HAP-1 (cell line): ENCODE measurements at places on chromosomes 2 and 18.
A peak's percentile ranks its signal among the peaks of the same experiment; 100 is the strongest.

DNA sequence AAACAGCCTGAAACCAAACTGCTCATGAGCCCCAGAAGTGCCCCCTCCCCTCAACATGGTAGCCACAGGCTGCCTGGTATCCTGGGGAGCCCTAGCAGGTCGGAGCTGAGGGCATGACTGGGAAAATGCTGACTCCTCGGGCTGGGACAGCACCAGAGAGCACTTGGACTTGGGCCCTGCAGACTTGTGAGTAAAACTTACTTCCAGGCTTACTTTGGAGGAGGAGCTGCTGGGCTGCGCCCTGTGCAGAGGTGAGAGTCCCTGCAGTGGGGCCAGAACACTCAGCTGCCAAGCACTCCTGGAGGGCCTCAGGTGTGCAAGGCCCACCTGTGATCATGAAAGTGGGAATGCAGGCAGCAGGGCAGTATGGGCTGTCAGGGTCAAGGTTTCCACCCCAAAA, 119.4 kb downstream of the SEPTIN10 start:
- no peak for DNase-seq

DNA sequence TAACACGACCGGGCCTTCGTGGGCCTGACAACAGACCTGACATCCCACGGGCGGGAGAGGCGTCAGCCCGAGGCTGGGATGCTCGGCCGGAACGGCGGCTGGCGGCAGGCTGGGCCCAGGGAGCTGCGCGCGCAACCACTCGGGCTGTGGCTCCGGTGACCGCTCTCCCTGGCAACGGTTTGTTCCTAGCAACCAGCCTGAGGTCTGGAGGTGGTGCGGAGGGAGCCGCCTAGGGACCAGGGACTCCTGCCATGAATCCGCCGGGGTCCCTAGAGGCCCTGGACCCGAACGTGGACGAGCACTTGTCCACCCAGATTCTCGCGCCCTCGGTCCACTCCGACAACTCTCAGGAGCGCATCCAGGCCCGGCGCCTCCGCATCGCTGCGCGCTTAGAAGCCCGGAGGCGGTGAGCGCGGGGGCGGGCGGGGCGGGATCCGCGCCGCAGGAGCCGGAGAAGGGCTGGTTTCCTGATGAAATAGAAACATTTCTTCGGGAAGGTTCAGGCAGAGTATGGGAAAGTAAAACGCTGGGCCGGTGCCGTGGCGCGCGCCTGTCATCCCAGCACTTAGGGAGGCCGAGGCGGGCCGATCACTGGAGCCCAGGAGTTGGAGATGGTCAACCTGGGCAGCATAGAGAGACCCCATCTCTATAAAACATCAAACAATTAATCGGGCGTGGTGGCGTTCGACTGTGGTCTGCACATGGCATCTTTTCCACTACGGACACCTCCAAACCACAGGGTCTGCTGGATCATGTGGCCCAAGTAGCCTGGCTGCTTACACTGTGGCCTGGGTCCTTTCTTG, at the start of gene DRC1:
Gene DRC1, plus strand, starts transcription at position 182 of the 803 bp plus-strand sequence. Its CDS starts 70 bp downstream, at position 252.
- DNase-seq = no peak

DNA sequence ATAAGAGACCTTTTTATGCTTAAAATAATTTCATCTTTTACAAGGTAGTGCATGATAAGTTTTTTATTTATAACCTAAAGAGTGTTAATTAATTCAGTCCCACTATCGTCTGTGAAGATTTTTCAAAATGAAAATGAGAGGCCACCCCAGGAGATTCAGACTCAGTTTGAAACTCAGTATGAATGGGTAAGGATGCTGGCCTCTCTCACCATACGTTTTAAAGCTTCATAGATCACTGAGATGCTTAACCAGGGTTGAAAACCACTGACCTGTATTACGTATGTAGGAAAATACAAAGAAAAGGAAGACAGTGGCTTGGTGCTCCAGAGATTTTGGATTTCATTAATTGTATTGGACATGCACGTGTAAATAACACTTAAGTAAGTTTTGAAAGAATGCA, 278.7 kb downstream of the FSIP2 start:
- no peak for DNase-seq

DNA sequence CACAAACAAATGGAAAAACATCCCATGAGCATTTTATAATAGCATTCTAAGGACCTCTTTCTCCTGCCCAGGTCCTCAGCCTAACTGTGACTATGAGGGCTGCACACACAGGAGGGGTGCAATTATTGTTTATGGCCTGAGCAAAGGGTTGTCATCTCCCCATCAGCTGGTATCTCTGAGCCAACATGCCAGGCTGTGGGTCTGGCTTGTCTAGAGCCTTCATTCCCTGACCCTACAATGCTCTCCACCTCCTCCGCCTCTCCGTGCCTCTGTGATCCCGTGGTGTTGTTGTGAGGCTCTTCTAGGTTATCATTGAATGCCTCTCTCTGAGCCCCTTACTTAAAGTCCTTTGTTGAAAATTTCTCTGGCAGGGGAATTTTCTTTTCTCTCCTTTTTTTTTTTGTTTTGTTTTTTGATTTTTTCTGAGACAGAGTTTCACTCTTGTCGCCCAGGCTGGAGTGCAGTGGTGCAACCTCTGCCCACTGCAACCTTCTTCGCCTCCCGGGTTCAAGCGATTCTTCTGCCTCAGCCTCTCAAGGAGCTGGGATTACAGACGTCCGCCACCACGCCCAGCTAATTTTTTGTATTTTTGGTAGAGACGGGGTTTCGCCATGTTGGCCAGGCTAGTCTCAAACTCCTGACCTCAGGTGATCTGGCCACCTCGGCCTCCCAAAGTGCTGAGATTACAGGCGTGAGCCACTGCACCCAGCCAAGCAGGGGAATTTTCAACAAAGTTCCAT, 126.4 kb downstream of the SMAD7 start:
- DNase-seq = no peak

- DNase-seq = no peak
These were observed 29.4 kb downstream of the RIF1 start for GRCh38 chr2:151439127-151439526.

DNA sequence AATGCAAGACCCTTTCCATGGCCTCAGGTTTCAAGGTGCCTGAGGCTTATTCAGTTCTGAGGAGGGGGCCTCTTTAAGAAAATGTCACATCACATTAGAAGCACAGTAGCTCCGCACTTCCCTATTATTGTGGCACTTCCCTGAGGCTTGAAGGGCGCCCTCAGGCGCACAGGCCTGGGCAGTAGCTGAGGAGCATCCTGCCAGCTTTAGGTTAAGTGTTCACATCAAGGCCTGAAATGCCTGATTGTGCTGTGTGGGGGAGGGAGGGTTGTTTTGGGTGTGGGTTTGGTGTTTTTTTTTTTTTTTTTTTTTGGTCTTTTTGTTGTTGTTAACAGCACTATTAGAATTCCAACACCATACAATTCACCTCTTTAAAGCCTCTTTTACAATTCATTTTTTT, 107.9 kb downstream of the CABLES1 start:
- DNase-seq = peak; percentile 14

GRCh38 chr2:56299171-56299691, 115.4 kb downstream of the CCDC85A start:
- DNase-seq = no peak

DNA sequence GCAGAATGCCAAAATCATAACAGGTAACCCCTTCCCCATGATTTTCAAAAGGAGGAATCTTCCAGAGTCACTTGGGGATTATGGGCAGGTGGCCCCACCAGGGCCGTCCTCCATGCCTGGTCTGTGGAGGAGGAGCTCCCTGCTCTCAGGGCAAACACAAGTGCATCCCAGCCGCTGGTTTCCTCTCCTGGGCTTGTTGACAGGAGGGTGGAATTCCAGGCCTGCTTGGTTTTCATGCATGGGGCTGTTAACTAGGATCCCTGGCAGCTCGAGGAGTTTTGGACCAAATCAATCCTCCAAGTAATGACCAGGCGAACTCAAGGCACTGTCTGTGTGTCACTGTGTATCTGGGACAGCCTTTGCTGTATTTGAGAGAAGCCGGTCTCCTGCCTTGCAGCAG, 45.3 kb downstream of the FOSL2 start:
- no peak for DNase-seq

DNA sequence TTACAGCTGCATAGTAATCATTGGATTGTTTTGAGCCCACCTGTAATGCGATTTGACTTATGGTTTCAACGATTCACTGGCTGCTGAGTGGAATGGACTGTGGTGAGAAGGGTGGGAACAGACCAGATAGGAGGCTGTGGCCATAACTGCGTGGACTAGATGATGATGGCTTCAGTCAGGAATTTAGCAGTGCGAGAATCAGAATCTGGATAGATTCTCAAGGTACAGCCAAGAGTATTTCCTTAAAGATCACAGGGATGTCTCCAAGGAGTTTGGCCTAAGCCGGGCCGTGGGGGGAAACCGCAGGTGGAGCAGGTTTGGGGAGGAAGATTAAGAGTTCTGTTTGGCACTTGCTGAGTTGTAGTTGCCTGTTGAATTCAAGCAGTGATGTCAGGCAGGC, 44.0 kb upstream of the CHMP1B start:
- DNase-seq = no peak

DNA sequence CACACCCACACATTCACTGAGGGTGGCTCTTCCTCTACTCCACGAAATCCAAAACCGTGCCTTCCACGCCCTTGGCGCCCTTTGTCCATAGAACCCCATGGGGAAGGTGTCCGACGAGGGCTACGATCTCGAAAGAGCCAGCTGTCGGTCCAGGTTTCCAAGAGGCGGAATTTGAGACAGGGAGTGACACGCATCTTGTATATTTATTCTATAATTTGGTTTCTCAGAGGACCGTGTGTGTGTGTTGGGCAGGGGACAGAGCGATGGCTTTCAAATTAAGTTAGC, 726 bp downstream of the C2orf69 start:
- DNase-seq = no peak

- DNase-seq = no peak
These were observed 112.3 kb upstream of the SETBP1 start for GRCh38 chr18:44568342-44568741.

GRCh38 chr18:52523566-52523965, 183.6 kb downstream of the DCC start:
- no peak for DNase-seq

- no peak for DNase-seq
These were observed 250.8 kb upstream of the ZEB2 start for GRCh38 chr2:144770616-144771230.

- no peak for DNase-seq
These were observed 3.2 kb upstream of the NEU2 start for GRCh38 chr2:233029321-233029720.

- no peak for DNase-seq
These were observed at the start of gene ANKMY1 for GRCh38 chr2:240557808-240558207. ANKMY1 (minus strand) TSS chr2:240557988; CDS start chr2:240557335, 653 bp downstream.

DNA sequence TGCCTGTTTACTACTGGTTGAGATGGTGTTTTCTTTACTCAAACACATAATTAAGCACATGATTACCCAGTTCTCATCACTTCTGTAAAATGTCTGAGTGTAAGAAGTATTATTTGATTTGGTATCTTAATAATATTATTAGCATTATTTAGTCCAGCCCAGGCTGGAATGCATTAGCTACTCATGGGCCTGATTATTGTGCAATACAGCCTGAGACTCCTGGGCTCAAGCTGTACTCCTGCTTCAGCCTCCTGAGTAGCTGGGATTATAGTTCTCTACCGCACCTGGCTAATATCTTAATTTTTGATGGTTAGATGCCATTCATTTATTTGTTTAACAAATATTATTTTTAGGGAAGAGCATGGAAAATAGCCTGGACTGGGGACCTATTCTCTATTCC, 197.6 kb upstream of the MC4R start:
- no peak for DNase-seq

- no peak for DNase-seq
These were observed 197.5 kb upstream of the RAB6C start for GRCh38 chr2:129781749-129782632.

DNA sequence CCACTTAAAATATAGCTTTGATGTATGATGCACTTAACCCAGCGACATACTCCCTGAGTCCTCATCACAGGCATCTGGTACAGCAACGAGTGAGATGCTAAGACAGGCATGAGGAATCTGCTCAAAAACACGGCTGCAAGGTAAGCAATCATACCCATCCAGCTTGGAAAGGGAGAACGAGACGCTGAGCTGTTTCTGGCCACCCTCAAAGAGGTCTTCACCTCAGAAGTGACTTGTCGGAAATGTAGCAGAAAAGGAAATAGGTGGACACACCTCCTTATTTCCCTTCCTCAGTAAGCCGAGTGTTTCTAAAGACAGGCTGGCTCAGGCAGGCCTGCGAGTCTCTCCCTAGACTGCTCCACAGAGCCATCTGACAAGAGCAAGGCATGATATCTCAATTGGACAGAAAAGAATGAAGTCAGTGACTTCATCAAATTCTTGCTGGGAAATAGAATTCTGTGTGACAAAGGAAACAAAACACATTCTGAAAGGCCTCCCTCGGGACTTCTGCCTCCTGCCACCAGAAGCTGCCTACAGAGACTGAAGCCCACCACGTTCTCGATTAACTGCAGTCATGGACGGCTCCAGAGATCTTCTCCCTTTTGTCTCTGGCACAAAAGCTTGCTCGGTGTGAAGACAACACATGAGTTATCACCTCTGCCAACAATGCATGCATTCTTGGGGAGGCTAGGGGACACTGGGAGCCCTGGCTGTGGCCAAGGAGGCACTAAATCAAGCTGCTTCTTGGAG, 84.3 kb downstream of the UXS1 start:
- DNase-seq = no peak

- DNase-seq = no peak
These were observed 1389.3 kb upstream of the ZEB2 start for GRCh38 chr2:145909175-145909755.

- no peak for DNase-seq
These were observed 1628.0 kb upstream of the PIK3C3 start for GRCh38 chr18:40326985-40327384.

- no peak for DNase-seq
These were observed 131.4 kb downstream of the SEPTIN10 start for GRCh38 chr2:109482361-109482861.
